ENCODE measurements at places on chromosomes 16 and 17. TPM values are rescaled to one million over a fixed set of nuclear protein-coding genes. Genes with fewer than 3 reads are reported as not detected.

The SHBG gene
- total RNA-seq, result not detected

The CCT6B gene
- total RNA-seq, result 1.3 TPM

DNA sequence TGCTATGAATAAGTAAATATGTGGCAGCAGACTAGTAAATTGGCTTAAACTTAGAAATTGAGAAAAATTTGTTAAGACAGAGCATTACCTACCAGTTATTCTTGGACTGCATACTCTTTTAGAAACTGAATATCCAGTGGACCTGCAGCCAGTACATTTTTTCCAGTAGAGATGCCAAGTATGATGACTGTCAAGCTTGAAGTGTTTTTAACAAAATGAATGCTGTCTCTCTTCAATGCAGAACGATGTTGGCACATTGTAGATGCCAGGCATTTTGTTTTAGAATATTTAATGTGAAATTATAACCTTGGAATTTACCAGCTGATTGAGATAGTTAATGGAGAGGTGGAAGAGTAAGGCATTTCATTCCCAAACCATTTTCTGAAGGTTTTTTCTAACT lies 52.5 kb downstream of the NFAT5 start:
- DNase-seq, result no peak

DNA sequence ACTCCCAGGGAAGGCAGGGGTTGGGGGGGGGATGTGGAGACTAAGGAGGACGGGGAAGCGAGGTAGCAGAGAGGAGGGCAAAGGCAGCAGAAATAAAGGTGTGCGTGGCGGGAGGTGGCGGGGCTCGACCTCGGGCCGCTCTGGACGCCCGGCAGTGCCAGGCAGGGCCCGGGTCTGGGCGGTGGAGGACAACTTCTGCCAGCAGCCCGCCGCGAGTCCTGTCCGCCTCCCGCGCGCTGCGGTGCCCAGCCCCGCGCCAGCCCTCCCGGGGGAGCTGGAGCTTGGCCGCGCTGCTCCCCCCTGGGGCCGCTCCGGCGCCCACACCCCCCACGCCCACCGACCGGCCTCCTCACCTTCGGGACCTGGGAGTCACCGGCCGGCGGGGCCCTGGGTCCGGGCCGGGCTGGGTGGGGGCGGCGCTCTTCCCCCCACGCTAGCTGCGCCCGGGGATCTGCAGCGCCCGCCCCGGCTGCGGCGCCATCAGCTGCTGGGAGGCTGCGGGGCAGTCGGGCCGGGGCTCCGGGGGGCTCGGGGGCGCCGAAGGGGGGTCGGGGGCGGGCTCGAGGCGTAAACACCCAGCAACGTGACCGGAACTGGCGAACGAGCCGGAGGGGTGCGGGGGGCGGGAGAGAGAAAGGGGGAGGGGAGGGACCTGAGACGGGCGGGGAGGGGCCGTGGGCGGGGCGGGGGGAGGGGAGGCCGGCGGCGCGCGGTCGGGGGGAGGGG lies at the start of gene CCDC92B:
Gene CCDC92B (minus strand): TSS at position 595 of the 726 bp plus-strand sequence. CDS start 14,507 bp downstream, outside the sequence.
- no peak for DNase-seq

DNA sequence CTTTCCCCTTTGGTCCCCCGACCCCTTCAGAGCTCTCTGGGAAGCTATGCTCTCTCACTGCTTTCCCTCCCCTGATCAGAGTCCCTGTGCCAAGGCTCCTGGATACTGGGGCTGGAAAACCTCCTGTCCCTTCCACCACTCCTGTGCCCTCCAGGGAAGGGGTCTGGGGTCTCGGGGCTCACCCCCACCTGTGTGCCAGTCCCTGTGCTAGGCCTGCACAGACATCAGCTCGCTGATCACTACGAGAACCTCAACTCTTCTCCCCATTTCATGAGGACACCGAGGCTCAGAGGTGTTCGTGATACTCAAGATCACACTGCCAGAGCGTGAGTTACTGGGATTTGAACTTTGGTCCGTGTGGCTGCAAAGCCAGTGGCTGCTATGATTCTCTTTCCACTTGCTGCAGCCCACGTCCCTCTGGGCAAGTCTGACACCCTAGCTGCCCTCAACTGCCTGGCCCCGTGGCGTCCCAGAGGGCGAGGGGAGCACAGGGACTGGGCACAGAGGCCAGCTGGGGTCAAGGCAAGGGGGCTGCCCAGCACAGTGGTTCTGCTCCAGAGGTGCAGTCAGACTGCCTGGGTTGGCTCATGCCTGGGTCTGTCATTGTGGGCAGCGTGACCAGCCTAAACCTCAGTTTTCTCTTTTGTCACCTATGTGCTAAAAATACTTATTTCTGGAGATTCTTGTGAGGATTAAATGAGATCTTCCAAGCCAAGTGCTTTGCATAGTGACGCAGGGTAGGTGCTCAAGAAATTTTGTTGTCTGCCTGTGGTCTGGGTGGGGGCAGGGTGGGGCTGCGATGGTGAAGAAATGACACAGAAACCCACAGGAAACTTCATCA lies 43.8 kb upstream of the TOB1 start:
- DNase-seq, result peak; percentile 93

- no peak for DNase-seq
Measured at GRCh38 chr17:73639322-73639721, 4.9 kb downstream of the SDK2 start.

DNA sequence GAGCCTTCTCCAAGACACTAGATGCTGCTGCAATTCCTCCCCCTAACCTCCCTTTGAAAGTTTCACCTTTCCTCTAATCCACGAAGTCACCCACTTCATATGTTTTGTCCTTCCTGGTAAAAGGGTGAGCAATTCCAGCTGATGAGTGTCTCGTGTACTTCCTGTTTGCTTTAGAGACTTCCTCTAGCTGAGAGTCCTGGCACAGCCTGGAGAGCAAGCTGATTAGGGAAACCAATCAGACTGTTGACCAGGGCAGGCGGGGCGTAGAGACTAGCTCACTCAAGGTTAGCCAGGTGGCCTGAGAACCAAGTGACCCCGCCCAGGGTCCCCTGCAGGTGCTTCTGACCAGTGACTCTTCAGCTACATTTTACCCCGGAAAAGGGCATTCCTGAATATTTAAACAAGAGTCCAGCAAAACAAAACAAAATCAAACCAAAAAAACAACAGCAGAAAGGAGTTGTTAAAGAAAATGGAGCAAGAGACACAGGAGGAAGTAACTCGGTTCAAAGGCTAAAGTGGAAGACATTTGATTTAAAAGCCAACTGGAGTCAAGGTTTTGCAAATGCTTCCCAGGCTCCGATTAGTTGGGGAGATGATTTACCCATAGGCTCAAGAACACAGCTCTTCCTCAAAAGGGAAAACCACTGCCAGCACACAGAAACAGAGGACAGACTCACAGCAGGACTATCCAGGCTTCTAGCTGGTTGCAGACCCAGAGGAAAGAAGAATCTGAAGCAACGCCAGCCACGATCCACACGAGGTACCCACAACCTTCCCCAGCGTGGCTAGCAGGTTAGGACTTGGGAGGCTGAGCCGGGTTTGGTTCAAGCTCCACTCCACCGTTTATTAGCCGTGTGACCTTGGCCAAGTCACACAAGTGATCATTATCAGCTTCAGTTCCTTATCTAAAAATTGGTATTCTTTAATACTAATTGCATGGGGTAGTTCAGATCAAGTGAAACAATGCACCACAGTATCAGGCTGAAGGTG lies 13.4 kb downstream of the HSPB9 start:
- no peak for DNase-seq

DNA sequence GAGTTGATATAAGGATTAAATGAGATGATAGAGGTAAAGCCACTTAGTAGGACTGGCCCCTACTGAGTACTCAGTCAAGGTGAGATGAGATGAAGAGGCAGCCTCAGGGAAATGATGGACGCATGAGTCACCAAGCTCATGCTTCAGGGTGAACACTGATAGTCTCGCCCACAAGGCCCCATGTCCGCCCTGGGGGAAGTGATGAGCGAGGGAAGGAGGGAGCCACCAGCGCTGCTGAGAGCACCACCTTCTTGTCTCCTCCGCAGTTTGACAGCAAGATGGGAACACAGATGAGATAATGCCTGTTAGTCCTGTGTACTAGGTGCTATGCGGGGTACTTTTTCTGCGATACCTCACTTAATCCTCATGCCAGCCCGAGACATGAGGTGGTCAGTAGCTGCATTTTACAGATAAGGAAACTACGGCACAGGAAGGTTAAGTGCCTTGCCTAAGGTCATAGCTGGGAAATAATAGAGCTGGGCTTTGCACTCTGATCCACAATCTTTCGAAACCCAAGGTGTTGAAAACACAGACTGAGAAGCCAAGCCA lies 383.0 kb downstream of the CPPED1 start:
- DNase-seq, result no peak

GRCh38 chr17:19385521-19385983 lies 1.4 kb downstream of the MFAP4 start:
- no peak for DNase-seq

DNA sequence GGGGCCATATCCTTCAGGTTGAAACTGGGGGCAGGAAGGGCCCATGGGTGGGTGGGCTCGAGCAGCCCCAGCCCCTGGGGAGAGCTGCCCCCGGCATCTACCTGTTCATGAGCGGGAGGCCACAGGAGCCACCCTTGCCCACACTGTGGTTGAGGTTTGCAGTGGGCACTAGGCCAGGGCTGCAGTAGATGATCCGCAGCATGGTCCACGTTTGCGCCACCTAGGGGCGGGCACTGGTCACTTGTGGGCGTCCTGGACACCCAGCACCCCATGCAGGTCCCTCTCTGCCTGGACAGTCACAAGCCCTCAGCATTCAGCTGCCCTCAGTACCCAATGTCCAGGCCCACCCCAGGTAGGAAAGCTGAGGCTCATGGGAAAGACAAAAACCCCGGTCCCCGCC lies 1.8 kb upstream of the JMJD8 start:
- DNase-seq, result no peak

DNA sequence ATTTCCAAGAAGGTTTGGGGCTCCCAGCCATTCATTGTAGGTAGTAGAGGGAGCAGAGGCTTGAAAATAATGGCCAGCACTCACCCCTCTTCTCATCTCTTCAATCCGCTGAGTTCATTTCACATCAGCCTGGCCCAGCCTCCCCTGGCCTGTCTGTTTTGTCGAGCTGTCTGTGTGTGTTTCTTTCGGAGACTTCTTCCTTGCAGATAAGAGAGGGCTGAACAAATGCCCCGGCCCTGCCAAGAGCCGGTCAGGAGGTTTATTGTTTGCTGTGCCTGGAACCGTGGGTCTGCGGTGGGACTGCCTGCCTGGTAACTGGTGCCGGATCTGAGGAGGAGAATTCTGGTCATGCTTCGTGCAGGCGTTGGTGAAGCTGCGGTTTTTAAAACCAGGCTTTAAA lies 3.4 kb downstream of the VPS4A start:
- DNase-seq, result no peak

DNA sequence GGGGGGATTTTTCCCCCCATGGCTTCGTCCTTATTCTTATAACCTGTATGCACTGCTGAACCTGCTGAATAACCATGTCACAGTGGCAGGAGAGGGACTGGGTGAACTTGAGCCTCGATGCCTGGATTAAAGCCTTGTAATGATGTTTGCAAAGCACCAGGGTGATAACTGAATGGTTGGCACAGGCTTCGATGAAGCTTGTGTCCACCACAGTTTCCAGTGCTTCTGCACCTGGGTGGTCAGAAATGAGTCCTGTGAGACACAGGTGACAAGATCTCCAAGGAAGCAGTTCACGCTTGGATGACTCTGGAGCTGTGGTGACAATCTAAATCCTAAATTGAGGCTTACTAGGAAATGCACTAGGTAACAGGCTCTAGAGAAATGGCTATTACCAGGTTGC lies 729.3 kb downstream of the MAF start:
- DNase-seq, result no peak

DNA sequence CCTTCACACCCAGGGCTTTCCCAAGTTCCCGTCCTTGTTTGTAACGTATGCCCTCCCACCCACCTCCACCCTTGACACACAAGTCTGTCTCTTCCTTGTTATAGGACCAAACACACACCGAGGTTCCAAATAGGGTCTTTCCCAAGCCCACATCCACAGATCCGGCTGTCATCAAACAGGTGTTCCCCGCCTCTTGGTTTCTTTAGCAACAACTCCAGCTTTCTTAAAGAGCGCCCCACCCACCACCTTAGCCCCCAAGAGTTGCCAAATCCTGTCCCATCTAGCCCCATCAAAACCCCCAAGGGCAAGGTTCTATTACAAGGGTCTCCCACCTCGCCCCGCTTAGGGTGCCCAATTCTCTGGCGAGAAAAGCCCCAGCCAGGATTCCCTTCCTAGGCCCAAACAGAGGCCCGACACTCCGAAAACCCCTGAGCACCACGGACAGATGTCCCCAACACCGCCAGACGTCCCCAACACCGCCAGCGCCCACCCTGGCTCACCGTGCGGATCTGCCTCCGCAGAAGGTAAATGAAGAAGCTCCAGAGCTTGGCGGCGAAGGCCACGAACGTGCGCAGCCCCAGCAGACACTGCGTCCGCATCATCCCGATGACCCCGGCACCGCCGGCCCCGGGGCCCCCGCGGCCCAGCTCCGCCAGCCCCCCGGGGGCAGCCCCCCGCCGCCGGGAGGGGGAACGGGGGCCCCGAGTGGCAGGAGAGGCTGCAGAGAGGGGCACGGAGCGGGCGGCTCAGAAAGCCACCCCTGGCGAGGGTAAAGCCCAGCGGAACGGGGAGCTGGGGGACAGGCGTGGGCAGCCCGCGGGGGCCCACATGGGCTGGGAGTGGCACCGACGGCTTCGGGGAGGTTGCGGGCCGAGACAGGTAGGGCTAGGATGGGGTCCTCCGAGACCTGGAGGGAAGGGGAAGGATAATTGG lies 573 bp downstream of the CTDNEP1 start:
- peak; percentile 40 for DNase-seq

DNA sequence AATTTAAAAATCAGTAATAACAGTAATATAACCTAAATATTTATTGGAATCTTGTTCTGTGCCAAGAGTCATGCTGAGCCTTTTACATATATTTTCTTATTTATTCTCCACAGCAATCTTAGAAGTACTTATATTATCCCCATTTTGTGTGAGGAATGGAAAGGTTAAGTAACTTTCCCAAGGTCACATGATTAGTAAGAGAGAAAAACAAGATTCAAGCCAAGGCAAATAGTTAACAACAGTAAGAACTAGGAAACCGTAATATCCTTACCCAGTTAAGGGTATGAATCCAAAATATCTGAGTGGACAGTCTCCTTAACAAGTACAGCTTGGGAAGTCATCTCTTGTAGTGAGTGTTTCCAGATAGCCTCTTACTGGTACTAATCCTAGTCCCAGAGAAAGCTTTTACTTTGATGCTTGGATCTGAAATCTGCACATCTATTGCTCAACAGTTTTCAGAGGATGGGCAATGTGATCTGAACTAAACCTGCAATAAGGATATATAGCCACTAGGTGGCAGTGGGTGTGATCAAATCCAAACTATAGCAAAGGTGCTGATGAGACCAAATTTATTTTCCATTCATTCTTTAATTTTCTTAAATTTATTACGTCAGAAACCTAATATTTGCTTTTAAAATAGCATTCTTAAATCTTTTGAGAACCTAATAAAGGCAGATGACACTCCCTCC lies 23.3 kb downstream of the SHISA6 start:
- DNase-seq, result no peak

DNA sequence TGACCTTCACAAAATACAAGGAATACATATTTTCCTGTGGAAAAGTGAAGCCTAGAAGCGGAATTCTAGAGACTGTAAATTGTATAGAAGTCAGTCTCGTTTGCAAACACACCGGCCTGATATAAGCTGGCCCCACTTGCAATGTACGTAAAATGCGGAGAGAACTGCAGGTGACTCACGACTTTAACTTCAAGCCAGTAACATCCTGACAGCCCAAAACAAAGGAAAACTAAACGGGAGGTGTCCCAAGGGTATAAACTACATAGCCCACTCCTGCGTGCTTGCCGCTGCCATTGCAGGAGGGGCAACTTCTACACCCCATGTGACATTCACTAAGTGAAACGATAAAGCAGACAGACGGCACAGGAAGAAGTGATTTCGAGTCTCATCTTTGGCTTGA lies 101.6 kb downstream of the CYTH1 start:
- no peak for DNase-seq

GRCh38 chr17:67528751-67529436 lies 151.8 kb downstream of the PITPNC1 start:
- DNase-seq, result no peak

Data from activated CD4-positive, alpha-beta memory T cell treated with anti-CD3 and anti-CD28 coated beads for 36 hours (primary cell).